NCI-H1105 treated with DMSO at 0.1 percent for 48 hours (cell line): ENCODE measurements at places on chromosomes 5 and 9.

- DNase-seq: no peak
These were observed 37.6 kb upstream of the ANXA1 start for GRCh38 chr9:73114058-73114457.

DNA sequence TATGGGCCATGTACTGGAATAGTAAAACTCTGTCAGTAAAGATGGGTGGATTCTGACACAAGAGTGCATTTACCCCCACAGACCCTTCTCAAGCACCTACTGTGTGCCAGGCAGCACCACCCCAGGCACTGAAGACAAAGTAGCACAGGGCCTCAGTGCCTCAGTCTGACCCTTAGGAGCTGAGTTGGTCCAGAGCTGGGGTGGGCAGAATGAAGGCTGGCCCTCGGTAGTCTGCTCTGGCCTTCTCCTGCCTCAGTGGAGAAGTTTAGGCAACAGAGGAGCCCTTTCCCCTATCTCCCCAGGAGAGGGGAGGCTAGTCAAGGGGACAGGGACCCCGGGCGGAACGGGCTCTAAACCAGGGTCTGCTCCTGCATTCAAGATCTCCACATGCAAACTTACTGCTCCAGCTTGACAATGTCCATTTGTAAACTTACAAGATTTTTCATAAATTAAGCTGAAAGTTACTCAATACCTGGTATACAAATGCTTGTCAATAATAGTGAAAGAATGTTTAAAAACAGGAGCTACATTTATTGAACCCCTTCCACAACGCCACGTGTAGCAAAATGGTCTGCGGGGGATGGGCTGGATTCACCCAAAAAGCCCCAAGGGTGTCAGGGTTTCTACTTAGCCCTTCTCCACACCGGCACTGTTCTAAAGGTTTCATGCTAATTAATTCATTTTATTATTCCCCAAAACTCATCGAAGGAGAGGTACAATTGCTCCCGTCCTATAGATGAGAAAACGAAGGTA is 1.5 kb downstream of the VDAC1 start:
- DNase-seq: no peak

DNA sequence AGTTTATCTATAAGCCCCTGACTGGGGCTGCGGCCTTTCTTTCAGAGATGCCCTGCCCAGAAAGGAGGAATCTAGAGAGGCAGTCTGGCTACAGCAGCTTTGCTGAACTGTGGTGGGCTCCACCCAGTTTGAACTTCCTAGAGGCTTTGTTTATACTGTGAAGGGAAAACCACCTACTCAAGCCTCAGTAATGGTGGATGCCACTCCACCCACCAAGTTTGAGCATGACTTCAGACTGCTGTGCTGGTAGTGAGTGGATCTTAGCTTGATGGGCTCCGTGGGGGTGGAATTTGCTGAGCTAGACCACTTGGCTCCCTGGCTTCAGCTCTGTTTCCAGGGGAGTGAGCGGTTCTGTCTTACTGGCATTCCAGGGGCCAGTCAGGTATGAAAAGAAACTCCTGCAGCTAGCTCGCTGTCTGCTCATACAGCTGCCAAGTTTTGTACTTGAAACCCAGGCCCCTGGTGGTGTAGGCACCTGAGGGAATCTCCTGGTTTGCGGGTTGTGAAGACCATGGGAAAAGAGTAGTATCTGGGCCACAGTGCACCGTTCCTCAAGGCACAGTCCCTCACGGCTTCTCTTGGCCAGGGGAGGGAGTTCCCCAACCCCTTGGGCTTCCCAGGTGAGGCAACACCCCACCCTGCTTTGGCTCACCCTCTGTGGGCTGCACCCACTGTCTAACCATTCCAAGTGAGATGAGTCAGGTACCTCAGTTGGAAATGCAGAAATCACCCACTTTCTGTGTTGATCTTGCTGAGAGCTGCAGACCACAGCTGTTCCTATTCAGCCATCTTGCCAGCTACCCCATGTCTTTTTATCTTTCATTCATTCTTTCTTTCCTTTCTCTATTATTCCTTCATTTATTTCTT is 211.8 kb upstream of the C9orf72 start:
- DNase-seq: no peak

GRCh38 chr9:97737429-97737828 is 40.3 kb upstream of the XPA start:
- DNase-seq: no peak
